ENCODE measurements at places on chromosomes 12 and 14. TPM values are rescaled to one million over a fixed set of nuclear protein-coding genes. Genes with fewer than 3 reads are reported as not detected.

Gene SLC38A4
- total RNA-seq, result not detected

Gene CLEC2D
- total RNA-seq, result 95.2 TPM

Gene NGDN
- total RNA-seq, result 65.6 TPM

Gene LRFN5
- not detected for total RNA-seq

Gene ASB2
- total RNA-seq, result 12.3 TPM

Gene PLEK2
- total RNA-seq, result not detected

GRCh38 chr14:77267937-77268699, 2.9 kb downstream of the NGB start:
- no peak for DNase-seq

GRCh38 chr12:101044512-101045059, 165.5 kb downstream of the SLC5A8 start:
- no peak for DNase-seq

- no peak for DNase-seq
These were observed 43.2 kb downstream of the CCDC88C start for GRCh38 chr14:91374287-91374878.

DNA sequence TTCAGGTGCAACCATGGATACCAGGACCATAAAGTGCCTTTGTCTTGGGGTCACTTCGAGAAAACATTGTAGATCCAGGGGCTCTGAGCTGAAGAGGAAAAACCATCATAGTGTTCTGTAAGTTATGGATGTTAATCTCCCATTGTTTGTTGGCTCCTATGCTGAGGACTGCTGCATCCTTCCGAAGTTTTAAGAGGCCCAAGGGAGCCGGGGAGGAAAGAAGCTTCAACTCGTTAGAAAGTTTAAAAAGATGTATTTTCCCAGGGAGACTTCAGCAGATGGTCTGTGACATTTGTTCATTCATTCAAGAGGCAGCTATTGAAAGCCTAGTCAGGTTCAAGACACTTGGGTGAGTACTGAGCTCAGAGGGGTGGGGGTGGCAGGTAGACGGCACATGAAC, 378.8 kb upstream of the TBX3 start:
- no peak for DNase-seq

GRCh38 chr12:53966385-53967133, 6.4 kb upstream of the HOXC11 start:
- DNase-seq, result no peak

DNA sequence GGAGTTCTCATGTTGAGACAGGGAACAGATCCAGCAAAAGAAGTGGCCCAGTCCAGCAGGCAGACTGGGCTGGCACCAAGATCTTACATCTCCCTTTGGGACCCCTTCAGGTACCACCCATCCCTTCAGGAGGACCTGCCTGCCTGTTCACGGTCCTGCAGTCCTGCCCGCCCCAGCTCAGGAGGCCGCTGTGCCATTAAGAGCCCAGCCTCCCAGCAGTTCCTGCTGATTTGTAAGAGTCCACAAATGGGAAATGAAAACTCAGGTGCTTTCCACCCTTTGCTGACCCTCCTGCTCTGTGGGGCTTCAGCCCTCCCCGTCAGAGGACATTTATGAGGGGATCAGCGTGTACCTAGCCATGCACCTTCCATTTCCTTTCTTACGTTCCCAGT, 39.5 kb downstream of the C14orf132 start:
- no peak for DNase-seq

DNA sequence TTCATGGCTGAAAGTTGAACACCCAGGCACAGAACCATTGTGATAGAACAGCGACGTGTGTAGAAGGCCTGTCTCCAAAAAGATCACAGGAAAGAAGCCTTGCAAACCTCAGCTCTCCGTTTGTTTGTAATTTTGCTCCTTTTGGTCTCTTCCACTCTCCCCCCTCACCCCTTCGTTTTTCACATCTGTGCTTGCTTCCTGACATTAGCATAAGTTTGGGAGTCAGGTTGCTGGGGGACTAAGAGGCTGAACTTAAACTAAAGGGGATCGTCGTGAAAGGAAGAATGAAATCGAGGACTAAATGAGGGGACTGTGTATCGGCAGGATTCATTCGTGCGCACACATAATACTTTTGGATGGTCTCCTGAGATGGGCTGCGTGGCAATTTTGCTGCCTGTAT, 200.6 kb downstream of the BCAT1 start:
- no peak for DNase-seq

All from natural killer cell treated with Interleukin-12 subunit alpha and Interleukin-12 subunit beta and Interleukin-15 and Interleukin-18, amount 100 ng/mL, for 72 hours (primary cell).